ENCODE measurements at places on chromosomes 12 and 14. TPM values are rescaled to one million over a fixed set of nuclear protein-coding genes. Genes with fewer than 3 reads are reported as not detected.

The C12orf54 gene
- total RNA-seq: not detected

- H3K4me3 ChIP-seq: no peak overlapping the region
- no peaks in the 10 kb centered on the region for H3K4me1 ChIP-seq
- H3K36me3 ChIP-seq: peaks cover 15% of the 10 kb centered on the region
- no peak for DNase-seq
- no peak overlapping the region for H3K27ac ChIP-seq
Observed at GRCh38 chr12:131795690-131796410, 32.3 kb upstream of the MMP17 start.

DNA sequence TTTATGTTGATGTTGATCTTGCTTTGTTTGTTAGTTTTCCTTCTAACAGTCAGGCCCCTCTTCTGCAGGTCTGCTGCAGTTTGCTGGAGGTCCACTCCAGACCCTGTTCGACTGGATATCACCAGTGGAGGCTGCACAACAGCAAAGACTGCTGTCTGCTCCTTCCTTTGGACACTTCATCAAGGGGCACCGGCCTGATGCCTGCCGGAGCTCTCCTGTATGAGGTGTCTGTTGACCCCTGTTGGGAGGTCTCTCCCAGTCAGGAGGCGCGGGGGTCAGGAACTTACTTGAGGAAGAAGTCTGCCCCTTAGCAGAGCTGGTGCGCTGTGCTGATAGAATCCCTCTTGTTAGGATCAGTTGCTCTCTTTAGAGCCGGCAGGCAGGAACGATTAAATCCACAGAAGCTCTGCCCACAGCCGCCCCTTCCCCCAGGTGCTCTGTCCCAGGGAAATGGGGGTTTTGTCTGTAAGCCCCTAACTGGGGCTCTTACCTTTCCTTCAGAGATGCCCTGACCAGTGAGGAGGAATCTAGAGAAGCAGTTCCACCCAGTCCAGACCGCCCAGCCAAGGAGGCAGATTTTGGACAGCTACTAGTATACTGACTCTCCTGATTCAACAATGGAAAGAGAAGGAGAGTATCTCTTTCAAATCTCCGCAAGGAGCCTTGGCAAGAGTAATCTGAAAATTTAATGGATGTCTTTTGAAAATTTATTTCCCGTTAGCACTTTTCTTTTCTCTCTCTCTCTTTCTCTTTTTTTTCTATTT, 25.2 kb downstream of the MIA2 start:
- no peaks in the 10 kb centered on the region for H3K4me1 ChIP-seq
- DNase-seq: no peak
- H3K36me3 ChIP-seq: no peaks in the 10 kb centered on the region
- no peaks in the 10 kb centered on the region for H3K27me3 ChIP-seq

DNA sequence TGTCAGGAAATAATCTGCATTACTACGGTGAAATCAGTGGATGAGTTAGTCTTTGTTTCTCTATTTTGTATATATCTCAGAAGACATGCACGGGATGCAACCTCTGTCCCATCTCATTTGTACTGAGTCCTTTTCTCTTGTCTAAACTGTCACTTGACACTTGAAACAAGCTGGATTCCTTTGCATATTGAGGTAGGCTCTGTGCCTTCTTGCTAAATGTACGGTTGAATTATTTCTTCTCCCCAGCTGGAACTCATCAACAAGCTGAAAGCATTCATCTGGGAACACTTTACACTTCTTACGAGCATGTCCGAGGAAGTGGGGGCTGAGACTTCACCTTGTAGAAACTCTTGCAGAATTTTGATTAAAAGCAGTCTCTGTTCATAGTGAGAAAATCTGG, 119.5 kb downstream of the VEZT start:
- no peaks in the 10 kb centered on the region for H3K4me1 ChIP-seq
- H3K27ac ChIP-seq: no peak overlapping the region
- no peaks in the 10 kb centered on the region for H3K27me3 ChIP-seq
- DNase-seq: no peak
- no peaks in the 10 kb centered on the region for H3K36me3 ChIP-seq

DNA sequence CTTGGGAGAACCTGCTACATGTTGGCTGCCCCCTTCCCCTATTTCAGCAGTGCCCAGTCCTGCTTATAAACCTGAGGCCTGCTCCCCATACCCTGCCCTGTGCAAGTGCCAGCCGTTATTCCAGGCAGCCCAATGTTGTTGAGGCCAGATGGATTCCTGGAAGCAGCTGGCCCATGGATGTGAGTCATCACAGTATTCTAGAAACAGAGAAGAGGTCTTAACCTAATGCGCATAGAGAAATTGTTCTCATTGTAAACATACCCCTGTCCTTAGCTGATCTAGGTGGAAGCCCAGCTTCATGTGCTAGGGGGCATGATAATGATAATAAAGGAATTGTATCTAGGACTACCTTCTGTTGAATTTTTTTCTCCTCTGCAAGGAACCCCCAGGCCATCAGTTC, 69.7 kb downstream of the TSPAN11 start:
- H3K36me3 ChIP-seq: no peaks in the 10 kb centered on the region
- DNase-seq: no peak
- H3K27ac ChIP-seq: no peak overlapping the region
- H3K27me3 ChIP-seq: no peaks in the 10 kb centered on the region

DNA sequence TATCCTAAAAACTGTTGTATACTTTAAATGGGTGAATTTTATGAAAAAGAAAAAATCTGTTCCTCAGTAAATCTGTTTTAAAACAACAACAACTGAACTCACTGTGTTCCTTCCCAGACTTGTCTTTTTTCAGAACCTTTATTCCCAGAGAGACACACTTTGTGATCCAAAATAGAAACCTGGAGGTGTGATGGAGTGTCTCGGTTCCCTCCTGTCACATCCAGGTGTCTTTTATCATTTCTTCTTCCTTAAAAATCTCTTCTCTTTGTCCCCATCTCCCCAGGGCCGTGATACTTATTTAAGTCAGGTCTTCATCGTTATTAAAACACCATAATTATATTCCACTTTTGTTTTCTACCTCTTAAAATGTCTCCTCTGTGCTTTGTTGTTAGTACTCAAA, 76.2 kb upstream of the EVL start:
- H3K4me1 ChIP-seq: no peaks in the 10 kb centered on the region
- no peak overlapping the region for H3K27ac ChIP-seq
- DNase-seq: no peak
- H3K4me3 ChIP-seq: no peak overlapping the region

GRCh38 chr12:115176741-115177400, 492.9 kb upstream of the TBX3 start:
- H3K4me1 ChIP-seq: no peaks in the 10 kb centered on the region
- H3K27ac ChIP-seq: no peak overlapping the region
- H3K36me3 ChIP-seq: no peaks in the 10 kb centered on the region

- H3K4me1 ChIP-seq: no peaks in the 10 kb centered on the region
- H3K27ac ChIP-seq: no peak overlapping the region
- no peaks in the 10 kb centered on the region for H3K27me3 ChIP-seq
- no peak overlapping the region for H3K4me3 ChIP-seq
Observed at GRCh38 chr12:117599849-117600248, 238.4 kb upstream of the NOS1 start.

GRCh38 chr14:74563233-74563585, 48.8 kb downstream of the LTBP2 start:
- no peak overlapping the region for H3K27ac ChIP-seq
- DNase-seq: no peak

DNA sequence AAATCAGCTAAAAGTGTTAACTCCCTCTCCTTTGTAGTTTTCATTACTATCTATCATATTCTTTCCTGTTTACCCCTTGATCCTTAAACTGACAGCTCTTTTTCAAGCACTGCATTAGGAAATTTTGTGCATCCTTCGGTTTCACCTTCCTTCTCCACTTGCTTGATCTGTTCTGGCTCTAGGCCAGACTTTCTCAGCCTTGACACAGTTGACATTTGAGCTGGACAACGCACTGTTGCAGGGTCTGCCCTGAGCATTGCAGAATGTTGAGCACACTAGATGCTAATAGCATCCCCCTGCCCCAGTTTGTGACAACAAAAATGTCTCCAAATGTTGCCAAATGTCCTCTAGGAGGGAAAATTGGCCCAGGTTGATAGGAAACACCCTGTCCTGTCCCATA, 75.4 kb upstream of the KCNJ8 start:
- H3K36me3 ChIP-seq: no peaks in the 10 kb centered on the region
- no peak for DNase-seq
- H3K4me3 ChIP-seq: no peak overlapping the region
- H3K27me3 ChIP-seq: no peaks in the 10 kb centered on the region

DNA sequence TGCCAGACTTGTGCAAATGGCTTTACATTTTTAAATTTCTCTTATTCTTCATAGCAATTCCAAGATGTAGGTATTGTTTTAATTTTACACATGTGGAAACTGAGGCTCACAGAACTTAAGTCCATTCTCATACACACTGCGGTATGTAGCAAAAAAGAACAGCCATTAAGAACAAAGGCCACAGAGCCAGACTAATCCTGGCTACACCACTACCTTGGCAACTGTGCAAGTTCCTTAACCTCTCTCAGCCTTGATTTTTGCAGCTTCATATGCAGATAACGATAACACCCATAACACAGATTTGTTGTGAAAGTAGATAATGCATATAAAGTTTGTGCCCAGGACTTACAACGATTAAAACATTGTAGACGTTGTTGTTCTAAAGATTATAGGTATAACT, 81.1 kb downstream of the ABCC9 start:
- no peaks in the 10 kb centered on the region for H3K36me3 ChIP-seq
- H3K27ac ChIP-seq: no peak overlapping the region
- H3K4me1 ChIP-seq: no peaks in the 10 kb centered on the region
- DNase-seq: no peak

DNA sequence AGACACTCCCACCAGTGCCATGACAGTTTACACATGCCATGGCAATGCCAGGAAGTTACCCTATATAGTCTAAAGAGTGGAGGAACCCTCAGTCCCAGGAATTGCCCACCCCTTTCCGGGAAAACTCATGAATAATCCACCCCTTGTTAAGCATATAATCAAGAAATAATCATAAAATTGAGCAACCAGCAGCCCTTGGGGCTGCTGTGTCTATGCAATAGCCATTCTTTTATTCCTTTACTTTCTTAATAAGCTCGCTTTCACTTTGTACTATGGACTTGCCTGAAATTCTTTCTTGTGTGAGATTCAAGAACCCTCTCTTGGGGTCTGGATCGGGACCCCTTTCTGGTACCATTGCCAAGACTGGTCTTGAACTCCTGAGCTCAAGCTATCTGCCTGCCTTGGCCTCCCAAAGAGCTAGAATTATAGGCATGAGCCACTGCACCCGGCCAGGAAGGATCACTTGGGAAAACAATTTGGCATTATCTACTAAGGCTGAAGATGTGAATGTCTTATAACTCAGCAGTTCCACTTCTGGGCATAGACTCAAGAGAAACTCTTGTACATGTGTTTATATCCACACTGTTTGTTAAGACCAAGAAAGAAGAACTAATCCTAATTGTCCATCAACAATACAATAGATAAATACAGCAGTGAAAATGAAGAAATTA, 35.9 kb upstream of the CEP83 start:
- H3K4me1 ChIP-seq: no peaks in the 10 kb centered on the region
- no peak for DNase-seq
- H3K4me3 ChIP-seq: no peak overlapping the region
- H3K27me3 ChIP-seq: no peaks in the 10 kb centered on the region

- no peaks in the 10 kb centered on the region for H3K4me1 ChIP-seq
- DNase-seq: no peak
- H3K27ac ChIP-seq: peak overlapping the region; percentile 70
- H3K27me3 ChIP-seq: no peaks in the 10 kb centered on the region
- no peaks in the 10 kb centered on the region for H3K36me3 ChIP-seq
- H3K4me3 ChIP-seq: no peak overlapping the region
Observed at GRCh38 chr12:12488296-12488695, 74.4 kb downstream of the DUSP16 start.

GRCh38 chr12:72578327-72578726, 306.2 kb downstream of the TRHDE start:
- H3K4me1 ChIP-seq: no peaks in the 10 kb centered on the region
- H3K36me3 ChIP-seq: no peaks in the 10 kb centered on the region
- no peak overlapping the region for H3K27ac ChIP-seq
- no peak overlapping the region for H3K4me3 ChIP-seq
- no peak for DNase-seq
- no peaks in the 10 kb centered on the region for H3K27me3 ChIP-seq

DNA sequence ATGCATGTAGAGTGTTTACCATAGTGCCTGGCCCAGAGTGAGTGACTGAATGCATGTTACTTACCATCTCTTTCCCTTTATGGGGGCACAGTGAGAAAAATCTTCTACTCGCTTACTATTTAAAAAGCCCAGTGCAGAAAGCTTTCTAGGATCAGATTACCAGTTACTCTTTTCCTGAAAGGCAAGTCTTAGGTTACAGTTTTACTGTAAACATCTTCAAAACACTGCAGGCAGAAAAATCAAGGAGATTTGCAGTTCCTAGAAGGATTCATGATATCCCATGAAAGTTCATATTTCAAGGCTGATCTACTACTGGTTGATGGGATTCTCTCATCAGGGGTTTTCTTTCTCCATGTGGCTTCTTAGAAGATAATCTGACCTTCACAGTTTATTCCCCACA, 29.3 kb upstream of the DAAM1 start:
- H3K36me3 ChIP-seq: no peaks in the 10 kb centered on the region
- DNase-seq: no peak
- no peak overlapping the region for H3K27ac ChIP-seq

The HOXC12 gene
- not detected for total RNA-seq

GRCh38 chr14:68245146-68246073, 425.8 kb downstream of the RAD51B start:
- H3K4me1 ChIP-seq: peaks cover 47% of the 10 kb centered on the region
- H3K27me3 ChIP-seq: no peaks in the 10 kb centered on the region
- no peak overlapping the region for H3K4me3 ChIP-seq
- no peak for DNase-seq
- no peaks in the 10 kb centered on the region for H3K36me3 ChIP-seq
- peak overlapping the region; percentile 72 for H3K27ac ChIP-seq

GRCh38 chr12:49109641-49110463, 795 bp downstream of the LMBR1L start:
- H3K4me1 ChIP-seq: no peaks in the 10 kb centered on the region
- DNase-seq: no peak
- no peaks in the 10 kb centered on the region for H3K27me3 ChIP-seq
- peak overlapping the region; percentile 95 for H3K27ac ChIP-seq

GRCh38 chr14:55720796-55721195, 140.8 kb downstream of the KTN1 start:
- no peaks in the 10 kb centered on the region for H3K36me3 ChIP-seq
- no peaks in the 10 kb centered on the region for H3K4me1 ChIP-seq
- no peaks in the 10 kb centered on the region for H3K27me3 ChIP-seq
- no peak overlapping the region for H3K27ac ChIP-seq

The SOCS4 gene
- total RNA-seq: 8.5 TPM

GRCh38 chr14:95300697-95301526, 18.8 kb downstream of the CLMN start:
- no peaks in the 10 kb centered on the region for H3K4me1 ChIP-seq
- peak overlapping the region; percentile 5 for H3K4me3 ChIP-seq
- H3K27me3 ChIP-seq: no peaks in the 10 kb centered on the region
- DNase-seq: no peak
- peak overlapping the region; percentile 95 for H3K27ac ChIP-seq

DNA sequence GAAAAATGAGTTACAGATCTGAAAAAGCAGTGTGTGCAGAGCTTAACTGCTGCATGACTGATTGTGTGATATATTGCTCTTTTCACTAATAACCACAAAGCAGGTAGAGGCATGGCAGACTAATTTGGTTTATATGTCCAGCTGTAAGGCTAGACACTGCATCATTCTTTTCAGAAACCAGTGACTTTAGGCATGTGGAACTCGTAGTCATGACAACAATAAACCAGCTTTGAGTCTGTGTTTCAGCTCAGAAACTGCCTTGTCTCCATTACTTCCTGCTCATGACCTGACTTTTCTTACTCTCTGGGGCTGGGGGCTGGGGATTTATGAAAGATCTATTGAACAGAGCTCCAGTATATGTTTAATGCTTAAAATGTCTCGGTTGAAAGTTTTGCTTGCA, 146.8 kb upstream of the LRIG3 start:
- H3K27ac ChIP-seq: no peak overlapping the region
- no peaks in the 10 kb centered on the region for H3K27me3 ChIP-seq
- no peak overlapping the region for H3K4me3 ChIP-seq
- no peaks in the 10 kb centered on the region for H3K4me1 ChIP-seq

The CLEC1B gene
- 10.5 TPM for total RNA-seq
